HT-29 (cell line): ENCODE measurements at places on chromosomes 5 and 9. TPM values are rescaled to one million over a fixed set of nuclear protein-coding genes. Genes with fewer than 3 reads are reported as not detected.

PCA3 gene
- total RNA-seq: not detected in 2 replicates

FBXW11 gene
- 30.4 and 33.4 TPM in 2 replicates for total RNA-seq

F12 gene
- 52.9 TPM in 2 replicates for total RNA-seq

IL4 gene
- not detected in 2 replicates for total RNA-seq

TRIM36 gene
- total RNA-seq: 1.0 and 2.0 TPM in 2 replicates

GLRA1 gene
- total RNA-seq: not detected in 2 replicates

PHF24 gene
- total RNA-seq: not detected in 2 replicates

MSANTD3 gene
- 16.5 and 18.6 TPM in 2 replicates for total RNA-seq

PAX5 gene
- total RNA-seq: not detected in 2 replicates

CDH12 gene
- total RNA-seq: not detected in 2 replicates

TAF11L11 gene
- total RNA-seq: not detected in 2 replicates

TMOD1 gene
- total RNA-seq: not detected in 2 replicates

KIF27 gene
- 0.20 and 0.37 TPM in 2 replicates for total RNA-seq

TMEM232 gene
- total RNA-seq: 0.10 and 0.94 TPM in 2 replicates

DMGDH gene
- total RNA-seq: not detected in 2 replicates

PCDHGA6 gene
- 0.21 and 0.48 TPM in 2 replicates for total RNA-seq

ELAVL2 gene
- not detected in 2 replicates for total RNA-seq

RACK1 gene
- total RNA-seq: 4,450 and 4,738 TPM in 2 replicates

ADAMTS6 gene
- 17.3 and 21.6 TPM in 2 replicates for total RNA-seq

HMMR gene
- total RNA-seq: 15.9 and 18.3 TPM in 2 replicates
